ENCODE measurements at places on chromosomes 11 and 22.

DNA sequence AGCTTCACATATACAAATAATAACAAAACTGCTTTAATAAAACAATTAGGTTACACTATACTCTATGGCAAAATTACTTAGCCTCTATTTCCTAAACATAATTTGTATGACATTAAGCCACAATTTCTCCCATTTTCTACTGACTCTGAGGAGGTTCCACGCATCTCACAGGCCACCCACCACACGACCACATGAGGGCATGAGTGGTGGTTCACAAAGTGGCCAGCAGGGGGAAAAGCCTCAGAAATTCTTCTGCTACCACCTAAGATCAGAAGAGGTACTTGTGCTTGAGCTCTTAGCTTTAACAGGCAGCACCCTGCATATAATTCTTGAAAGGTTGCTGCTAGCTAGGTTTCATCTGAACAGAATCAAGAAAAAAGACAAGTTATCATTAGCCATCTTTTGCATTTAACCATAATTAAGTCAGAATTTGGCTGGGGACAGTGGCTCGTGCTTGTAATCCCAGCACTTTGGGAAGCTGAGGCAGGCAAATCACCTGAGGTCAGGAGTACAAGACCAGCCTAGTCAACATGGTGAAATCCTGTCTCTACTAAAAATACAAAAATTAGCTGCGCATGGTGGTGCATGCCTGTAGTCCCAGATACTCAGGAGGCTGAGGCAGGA, 7.7 kb downstream of the LPXN start:
- peaks cover 21% of the 10 kb centered on the region for H3K4me1 ChIP-seq
- no peak overlapping the region for H3K27ac ChIP-seq
- H3K36me3 ChIP-seq = peaks cover 16% of the 10 kb centered on the region
- no peaks in the 10 kb centered on the region for H3K27me3 ChIP-seq
- H3K4me3 ChIP-seq = no peak overlapping the region

GRCh38 chr11:78684377-78684776, 109.7 kb upstream of the NARS2 start:
- no peaks in the 10 kb centered on the region for H3K27me3 ChIP-seq
- H3K4me1 ChIP-seq = no peaks in the 10 kb centered on the region
- H3K27ac ChIP-seq = no peak overlapping the region

- H3K27me3 ChIP-seq = no peaks in the 10 kb centered on the region
- H3K4me1 ChIP-seq = peaks cover 8% of the 10 kb centered on the region
- no peak overlapping the region for H3K4me3 ChIP-seq
- peaks cover 3% of the 10 kb centered on the region for H3K36me3 ChIP-seq
- no peak for DNase-seq
These were observed 4.0 kb downstream of the TCP11L1 start for GRCh38 chr11:33043221-33043830.

DNA sequence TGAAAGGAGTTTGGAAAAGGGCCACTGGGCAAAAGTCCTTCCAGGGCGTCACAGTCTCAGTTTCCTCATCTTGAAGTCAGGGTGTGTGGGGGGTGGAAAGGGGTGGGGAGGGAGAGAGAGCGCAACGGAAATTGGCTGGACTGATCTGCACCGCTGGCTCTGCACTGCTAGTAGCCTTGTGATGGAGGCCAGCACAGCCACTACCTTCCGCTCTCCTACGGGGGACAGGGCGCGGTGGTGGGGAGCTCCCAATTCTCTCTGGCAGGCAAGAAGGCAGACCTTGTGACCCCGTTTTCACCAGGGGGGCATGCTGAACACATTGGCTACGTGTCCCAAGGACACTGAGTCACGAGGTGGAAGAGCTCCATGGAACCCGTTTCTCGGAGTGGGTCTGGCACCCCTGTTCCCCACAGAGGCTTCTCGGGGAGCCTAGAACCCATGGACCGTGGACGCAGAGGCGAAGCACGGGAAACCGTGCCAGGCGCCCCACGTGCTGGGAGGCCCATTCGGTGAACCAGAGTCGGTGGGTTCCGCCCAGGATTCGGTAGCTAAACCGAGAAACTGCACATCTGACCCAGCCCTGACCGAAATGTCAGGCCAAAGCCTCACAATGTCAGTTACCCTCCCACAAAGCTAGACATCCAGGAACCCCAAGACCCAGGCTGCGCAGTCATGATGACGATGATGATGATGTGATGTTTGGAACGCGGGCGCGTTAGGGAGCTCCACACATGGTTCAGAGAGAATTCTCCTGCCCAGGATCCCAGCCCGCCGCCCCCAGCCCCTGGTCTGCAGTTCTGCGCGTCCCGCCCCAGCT, 28.3 kb upstream of the WNT11 start:
- H3K27ac ChIP-seq = peak overlapping the region; percentile 57
- H3K4me3 ChIP-seq = peak overlapping the region; percentile 97
- DNase-seq = no peak

DNA sequence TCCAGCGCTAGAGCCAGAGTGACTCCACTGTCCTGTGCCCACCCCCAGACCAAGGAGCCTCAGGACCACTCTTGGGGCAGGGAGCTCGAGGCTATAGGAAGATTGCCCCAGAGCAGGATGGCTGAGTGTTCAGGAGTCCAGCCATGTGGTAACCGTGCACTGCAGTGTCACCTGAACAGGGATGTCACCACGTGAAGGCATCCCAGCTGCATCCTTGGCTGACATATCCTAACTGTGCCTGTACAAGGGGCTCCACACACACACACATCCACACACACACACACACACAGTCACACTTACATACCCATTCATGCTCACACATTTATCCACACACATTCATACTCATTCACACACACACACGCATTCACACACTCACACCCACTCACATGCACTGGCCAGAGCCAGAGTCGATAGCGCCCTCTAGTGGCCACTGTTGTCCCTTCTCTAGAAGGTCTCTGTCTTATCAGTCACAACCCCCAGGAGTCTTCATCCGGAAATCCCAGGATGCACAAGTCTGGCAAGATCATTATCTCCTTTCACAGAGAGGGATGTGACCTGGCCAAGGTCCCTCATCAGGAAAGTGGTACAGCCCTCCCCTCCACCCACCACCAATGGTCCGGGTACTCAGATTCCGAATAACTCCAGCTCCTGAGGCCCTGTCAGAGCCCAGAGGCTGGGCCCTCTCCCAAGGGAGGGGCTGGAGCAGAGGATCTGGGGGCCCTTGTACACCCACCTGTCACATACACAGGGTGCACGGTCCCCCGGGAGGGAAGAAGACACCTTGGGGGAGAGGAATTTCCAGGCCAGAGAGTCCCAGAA, 55.1 kb downstream of the IGLL5 start:
- H3K4me1 ChIP-seq = peaks cover 92% of the 10 kb centered on the region
- no peak overlapping the region for H3K4me3 ChIP-seq

DNA sequence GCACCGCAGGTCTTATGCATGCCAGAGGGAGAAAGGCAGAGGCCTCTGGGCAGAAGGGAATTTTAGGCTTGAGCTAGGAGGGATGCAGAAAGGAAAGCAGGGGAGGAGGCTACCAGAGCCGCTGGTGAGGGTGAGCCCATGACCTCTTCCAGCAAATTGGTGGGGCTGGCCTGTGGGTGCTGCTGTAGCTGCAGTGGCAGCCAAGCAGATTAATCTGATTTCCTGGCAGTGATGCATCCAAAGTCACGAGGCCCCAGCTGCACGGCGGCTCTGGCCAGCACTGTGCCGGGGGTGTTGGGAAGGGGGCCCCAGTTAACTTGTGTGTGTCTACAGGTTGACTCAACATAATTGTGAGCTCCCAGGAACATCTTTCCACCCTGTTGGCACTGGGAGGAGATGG, 41.4 kb upstream of the B3GAT1 start:
- H3K4me3 ChIP-seq = no peak overlapping the region
- no peaks in the 10 kb centered on the region for H3K4me1 ChIP-seq
- no peaks in the 10 kb centered on the region for H3K36me3 ChIP-seq
- no peak for DNase-seq
- H3K27ac ChIP-seq = no peak overlapping the region

GRCh38 chr11:57476047-57476756, 15.9 kb downstream of the RTN4RL2 start:
- no peaks in the 10 kb centered on the region for H3K27me3 ChIP-seq
- H3K4me3 ChIP-seq = no peak overlapping the region
- no peaks in the 10 kb centered on the region for H3K36me3 ChIP-seq
- peak; percentile 58 for DNase-seq
- peaks cover 31% of the 10 kb centered on the region for H3K4me1 ChIP-seq
- H3K27ac ChIP-seq = no peak overlapping the region

- DNase-seq = peak; percentile 83
- H3K4me1 ChIP-seq = peaks cover 44% of the 10 kb centered on the region
- H3K4me3 ChIP-seq = no peak overlapping the region
- peak overlapping the region; percentile 26 for H3K27ac ChIP-seq
These were observed 48.5 kb downstream of the GGTLC2 start for GRCh38 chr22:22692707-22693530.

DNA sequence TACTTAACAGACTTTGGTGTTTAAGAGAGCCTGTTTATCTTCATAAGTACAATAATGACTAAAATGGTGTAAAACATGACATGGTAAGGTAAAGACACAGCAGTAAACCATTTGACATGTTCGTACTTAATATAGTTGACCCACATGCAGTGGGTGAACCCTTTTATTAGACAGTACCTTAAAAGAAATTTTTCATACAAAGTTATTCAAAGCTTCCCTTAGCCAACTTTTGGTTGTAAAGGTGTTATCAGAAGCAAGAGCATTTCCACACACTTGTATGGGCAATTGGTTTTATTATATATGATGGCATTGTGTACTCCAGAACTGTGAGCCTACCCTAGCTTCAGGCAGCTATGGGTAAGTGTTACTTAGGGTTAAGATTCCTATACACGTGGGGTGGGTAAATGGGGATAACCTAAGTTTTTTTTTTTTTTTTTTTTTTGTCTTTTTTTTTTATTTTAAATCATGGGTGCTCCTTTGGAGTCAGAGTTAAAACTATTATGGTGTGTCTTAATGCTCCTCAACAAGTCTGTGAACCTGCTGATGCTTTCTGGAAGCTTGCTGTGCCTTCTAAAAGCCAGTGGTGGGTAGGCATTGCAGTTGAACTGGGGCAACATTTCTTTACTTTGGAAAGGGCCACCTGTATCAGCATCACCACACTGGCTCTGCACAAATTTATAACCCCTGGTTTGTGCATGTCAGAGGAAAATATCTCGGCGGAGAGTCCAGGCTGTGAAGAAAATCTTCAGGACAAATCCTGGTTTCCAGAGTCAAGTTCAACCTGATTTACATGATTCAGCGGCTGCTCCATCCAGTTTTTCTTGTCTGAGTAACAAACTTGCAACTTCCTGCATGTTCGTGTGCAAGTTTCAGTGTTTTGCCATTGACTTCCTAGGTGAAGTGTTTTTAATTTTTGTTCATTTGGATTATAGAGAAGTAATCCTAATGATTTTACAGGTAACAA, 3.3 kb downstream of the PCF11 start:
- DNase-seq = no peak
- peak overlapping the region; percentile 98 for H3K27ac ChIP-seq
- H3K36me3 ChIP-seq = peaks cover 5% of the 10 kb centered on the region
- H3K4me1 ChIP-seq = peaks cover 35% of the 10 kb centered on the region
- H3K4me3 ChIP-seq = peak overlapping the region; percentile 99

DNA sequence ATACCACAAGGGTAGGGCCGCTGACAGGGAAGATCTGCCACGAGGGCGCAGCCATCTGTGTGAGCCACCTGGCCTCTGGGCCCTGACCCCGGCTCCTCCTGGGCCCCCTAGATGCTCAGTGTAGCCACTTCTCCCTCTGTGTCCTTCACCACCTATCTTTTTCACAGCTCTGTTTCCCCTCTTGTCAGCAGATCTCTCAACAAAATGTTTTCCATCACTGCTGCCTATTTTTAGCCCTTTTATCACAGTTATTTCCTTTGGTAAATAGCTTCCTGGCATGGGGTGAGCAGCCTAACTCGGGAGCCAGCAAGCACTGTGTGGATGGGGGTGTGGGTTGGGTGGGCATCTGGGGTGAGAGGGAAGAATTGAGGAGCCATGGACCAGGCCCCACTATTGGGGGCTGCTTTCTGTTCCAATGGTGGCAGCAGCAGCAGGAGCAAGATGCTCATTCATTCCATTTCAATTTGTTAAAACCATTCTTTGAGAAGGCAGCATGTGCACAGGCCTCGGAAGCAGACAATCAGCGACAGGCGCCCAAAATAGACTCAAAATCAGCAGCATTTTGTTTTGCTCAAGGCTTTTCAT, 135.2 kb upstream of the NAV2 start:
- no peak overlapping the region for H3K4me3 ChIP-seq
- H3K27ac ChIP-seq = no peak overlapping the region
- no peaks in the 10 kb centered on the region for H3K4me1 ChIP-seq
- no peaks in the 10 kb centered on the region for H3K36me3 ChIP-seq
- H3K27me3 ChIP-seq = no peaks in the 10 kb centered on the region

DNA sequence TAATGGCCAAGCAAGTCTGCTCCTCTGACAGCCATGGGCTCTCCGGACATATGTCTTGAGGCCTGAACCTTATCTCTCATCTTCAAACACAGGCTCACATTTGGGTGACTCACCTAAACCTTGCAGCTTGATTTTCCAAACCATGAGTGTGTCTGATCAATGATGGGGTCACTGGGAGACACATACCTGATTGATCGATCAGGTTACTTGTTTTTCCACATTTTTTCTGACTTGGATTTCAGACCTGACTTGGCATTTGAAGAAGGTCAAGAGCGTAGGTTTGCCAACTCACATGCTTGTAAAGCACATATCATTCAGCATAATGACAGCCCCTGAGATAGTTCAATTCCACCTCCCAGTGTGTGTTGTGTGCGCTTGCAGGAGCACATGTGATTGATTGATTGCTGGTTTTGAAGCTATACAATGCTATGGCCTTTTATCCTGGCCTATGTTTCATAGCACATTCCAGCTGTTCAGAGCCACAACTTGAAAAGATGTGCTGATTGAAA, 116.7 kb upstream of the KIRREL3 start:
- H3K4me3 ChIP-seq = no peak overlapping the region
- no peak overlapping the region for H3K27ac ChIP-seq
- DNase-seq = no peak
- H3K27me3 ChIP-seq = no peaks in the 10 kb centered on the region

GRCh38 chr22:47515384-47516125, 753.1 kb downstream of the TBC1D22A start:
- H3K27me3 ChIP-seq = no peaks in the 10 kb centered on the region
- no peak for DNase-seq
- no peak overlapping the region for H3K4me3 ChIP-seq
- no peaks in the 10 kb centered on the region for H3K36me3 ChIP-seq
- H3K27ac ChIP-seq = no peak overlapping the region
- H3K4me1 ChIP-seq = no peaks in the 10 kb centered on the region

DNA sequence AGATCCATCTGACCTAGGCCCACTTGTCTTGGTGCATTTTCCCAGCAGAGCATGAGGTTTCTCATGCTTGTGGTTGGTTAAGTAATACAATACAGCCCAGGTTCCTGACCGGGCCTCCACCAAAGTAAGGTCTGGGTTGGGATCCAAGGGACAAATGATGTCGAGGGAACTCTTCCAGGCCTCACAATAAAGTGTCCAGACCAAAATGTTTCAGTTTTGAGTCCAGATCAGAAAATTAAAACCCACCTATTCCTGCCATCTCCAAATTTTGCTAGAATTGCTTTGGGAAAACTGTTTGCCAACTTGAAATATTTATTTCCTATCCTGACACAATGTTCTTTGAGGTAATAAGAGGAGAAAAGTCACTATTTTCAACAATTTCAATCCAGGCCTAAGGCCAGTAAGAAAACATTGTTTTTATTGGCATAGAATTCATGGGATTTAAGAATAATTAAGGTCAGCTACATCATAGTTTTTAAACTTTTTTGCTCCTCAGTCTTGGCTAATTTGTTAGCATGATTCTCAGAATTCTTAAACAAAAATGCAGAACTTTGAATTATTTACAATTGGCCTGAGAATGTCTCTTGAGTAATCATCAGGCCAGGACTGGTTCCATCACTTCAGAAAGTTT, 51.4 kb downstream of the ME3 start:
- no peaks in the 10 kb centered on the region for H3K27me3 ChIP-seq
- H3K36me3 ChIP-seq = no peaks in the 10 kb centered on the region
- no peak for DNase-seq
- no peak overlapping the region for H3K27ac ChIP-seq
- no peak overlapping the region for H3K4me3 ChIP-seq
